Stimulated activated CD8-positive, alpha-beta memory T cell treated with anti-CD3 and anti-CD28 coated beads, Interleukin-4, amount 100 ng/mL, for 1 hour (primary cell): ENCODE measurements at places on chromosomes 4 and X.

- DNase-seq, result no peak
Observed at GRCh38 chr4:140472156-140472555, 25.9 kb downstream of the MGAT4D start.

DNA sequence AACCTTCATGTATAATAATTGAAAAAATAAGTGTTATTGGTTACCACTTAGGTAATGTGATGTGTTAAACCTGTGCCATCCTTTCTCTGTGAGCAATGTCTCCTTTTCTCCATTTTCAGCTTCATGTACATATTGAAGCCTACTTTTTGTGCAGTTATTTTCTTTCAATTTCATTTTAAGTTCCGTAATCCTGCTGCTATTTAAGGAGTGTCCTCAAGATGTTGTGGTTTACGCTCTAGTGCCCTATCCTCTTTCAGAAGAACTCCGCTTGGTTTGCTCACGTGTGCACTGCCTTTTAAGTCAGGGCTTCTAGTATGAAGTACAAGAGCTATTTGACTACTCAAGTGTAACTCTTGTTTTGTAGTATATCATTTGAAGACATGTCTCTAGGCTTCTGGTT, 2253.2 kb upstream of the TENM3 start:
- DNase-seq, result no peak

- no peak for DNase-seq
Observed at GRCh38 chr4:5756271-5756670, 45.3 kb downstream of the EVC start.

DNA sequence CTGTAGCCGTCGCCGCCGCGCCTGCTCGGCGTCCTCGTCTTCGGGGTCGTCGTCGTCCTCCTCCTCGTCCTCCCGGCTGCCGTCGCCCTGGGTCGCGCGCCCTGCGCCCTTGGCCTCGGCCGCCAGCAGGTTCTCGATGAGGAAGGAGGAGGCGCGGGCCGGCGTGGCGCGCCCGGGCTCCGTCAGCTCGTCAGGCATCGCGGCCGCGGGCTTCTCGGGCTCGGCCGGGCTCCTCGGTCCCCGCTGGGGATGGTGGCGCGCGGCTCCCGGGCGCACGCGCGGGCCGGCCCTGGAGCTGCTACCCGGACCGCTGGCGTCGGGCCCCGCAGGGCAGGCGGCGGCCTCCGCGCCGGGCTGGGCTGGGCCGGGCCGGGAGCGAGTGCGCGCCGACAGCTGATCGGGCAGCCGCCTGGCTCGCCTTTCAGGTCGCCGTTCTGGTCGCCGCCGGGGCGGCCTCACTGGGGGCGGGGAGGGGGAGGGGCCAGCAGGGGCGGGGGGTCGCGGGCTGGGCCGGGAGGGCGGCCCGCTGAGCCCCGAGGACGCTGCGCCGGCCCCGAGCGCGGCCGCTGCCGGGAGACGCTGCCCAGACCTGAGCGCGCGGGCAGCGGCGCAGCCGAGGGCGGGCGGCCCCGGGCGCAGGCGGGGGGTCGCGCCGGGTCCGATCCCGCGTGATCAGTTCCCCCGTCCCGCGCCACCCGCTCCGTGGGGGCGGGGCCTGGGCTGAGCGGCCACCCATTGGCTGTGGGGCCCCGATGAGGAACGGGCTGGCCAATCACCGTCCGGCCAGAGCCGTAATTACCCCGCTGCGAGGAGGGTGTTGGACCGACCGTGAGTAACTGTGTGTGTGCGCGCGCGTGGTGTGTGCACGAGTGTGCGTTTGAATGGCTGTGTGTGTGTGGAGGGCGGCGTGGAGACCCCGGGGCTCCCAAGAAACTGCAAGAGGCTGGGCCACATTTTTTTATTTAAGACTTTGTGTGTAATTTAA, at the start of gene HMX1:
TSS of gene HMX1 (minus strand) at position 423 of the 985 bp plus-strand sequence. CDS start at position 198, 225 bp downstream.
- DNase-seq, result no peak

GRCh38 chr4:83371936-83372335, 37.3 kb upstream of the HPSE start:
- DNase-seq, result no peak

DNA sequence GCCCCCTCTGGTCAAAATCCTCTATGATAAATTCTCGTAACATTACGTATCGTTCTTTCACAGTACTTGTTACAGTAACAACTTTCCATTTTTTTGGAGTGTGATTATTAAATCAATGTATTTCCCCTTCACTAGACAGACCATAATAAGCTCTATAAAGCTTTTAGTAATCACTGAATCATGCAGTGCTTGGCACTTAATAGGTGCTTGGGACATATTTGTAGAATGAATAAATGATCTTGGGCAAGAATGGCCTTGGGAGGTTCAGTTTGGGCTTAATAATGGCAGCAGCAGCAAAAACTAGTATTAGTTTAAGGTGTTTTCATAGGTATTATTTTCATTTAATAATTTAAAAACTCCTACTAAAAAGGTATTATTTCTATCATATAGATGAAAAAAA, 33.4 kb upstream of the SFRP2 start:
- no peak for DNase-seq

GRCh38 chrX:104565791-104566680, at the start of gene IL1RAPL2:
IL1RAPL2 (plus strand) TSS chrX:104566199.
- no peak for DNase-seq

- no peak for DNase-seq
Observed at GRCh38 chrX:11666952-11667685, 1.4 kb upstream of the ARHGAP6 start.

DNA sequence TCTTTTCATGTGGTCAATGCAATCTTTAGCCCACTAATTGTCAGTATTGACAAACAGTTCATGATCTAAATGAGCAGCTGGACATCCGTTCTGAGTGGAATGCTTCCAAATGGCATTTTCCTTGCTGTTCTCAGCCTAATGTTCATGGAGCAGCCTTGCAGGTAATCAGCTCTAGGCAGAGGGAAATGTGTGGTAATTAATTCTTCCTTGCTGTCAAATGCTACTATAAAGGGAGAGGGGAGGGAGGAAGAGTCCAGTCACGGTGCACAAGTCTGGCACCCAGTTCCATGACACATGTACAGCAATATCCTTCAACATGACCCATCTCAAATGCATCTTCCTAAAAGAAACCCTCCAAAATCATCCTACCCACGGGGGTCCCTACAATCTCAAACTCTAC, 88.5 kb downstream of the LDB2 start:
- no peak for DNase-seq

- no peak for DNase-seq
Observed at GRCh38 chr4:2247128-2248043, 5.5 kb upstream of the HAUS3 start.

- no peak for DNase-seq
Observed at GRCh38 chrX:16946971-16947562, 609 bp downstream of the REPS2 start.

DNA sequence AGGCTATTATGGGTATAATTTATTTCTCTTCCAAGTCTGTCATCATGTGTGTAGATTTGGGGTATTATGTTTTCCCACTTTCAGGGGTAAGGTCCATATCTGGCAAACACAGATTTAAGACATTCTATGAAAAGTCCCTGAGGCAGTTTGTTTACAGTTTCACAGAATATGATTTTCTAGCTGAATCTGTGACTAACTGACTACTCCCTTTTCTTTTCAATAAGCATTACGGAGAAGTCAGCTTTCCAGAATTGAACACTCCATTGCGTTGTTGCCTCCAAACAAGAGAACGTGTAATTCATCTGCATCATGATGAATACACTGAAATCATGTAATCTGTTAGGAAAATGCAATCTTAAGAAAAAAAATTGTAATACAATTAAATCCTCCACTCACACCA, 226.7 kb upstream of the SFRP2 start:
- DNase-seq, result no peak

- DNase-seq, result no peak
Observed at GRCh38 chrX:72128881-72129280, 2.8 kb downstream of the RTL5 start.

DNA sequence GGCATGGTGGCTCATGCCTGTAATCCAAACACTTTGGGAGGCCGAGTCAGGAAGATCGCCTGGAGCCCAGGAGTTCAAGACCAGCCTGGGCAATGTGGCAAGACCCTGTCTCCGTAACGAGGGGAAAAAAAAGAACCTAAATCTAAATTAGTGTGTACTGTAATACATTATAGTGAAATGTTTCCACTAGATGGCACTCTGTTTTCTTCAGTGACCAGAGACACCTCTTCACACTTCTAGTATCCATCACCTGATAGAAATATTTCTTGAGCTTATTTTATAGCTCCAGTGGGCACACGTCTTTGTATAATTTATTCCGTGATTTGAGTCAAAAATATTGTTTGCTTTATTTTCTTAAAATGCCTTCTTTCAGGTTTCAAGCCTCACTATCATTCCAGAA, 600.9 kb upstream of the DIPK2B start:
- DNase-seq, result no peak

DNA sequence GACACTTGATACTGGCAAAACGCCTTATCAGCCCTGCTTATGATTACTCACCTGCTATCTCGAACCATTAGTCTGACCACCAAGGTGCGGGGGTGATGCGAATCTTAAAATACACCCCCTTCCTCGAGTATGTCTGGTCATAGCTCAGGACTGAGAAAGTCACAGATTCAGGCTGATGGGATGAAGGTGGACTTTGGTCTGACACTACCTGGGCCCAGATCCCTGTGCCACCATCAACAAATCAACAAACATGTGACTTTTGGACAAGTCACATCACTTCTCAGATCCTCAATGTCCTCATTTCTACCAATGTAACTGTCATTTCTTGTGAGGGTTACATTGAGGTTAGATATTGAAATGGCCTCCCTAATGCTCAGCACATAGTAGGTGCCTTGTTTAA, 9.8 kb upstream of the MSN start:
- DNase-seq, result no peak
